ENCODE measurements at places on chromosomes 4 and X.
A peak's percentile ranks its signal among the peaks of the same experiment; 100 is the strongest.

- no peak for DNase-seq
Measured at GRCh38 chr4:133775881-133776280, 425.7 kb downstream of the PABPC4L start.

DNA sequence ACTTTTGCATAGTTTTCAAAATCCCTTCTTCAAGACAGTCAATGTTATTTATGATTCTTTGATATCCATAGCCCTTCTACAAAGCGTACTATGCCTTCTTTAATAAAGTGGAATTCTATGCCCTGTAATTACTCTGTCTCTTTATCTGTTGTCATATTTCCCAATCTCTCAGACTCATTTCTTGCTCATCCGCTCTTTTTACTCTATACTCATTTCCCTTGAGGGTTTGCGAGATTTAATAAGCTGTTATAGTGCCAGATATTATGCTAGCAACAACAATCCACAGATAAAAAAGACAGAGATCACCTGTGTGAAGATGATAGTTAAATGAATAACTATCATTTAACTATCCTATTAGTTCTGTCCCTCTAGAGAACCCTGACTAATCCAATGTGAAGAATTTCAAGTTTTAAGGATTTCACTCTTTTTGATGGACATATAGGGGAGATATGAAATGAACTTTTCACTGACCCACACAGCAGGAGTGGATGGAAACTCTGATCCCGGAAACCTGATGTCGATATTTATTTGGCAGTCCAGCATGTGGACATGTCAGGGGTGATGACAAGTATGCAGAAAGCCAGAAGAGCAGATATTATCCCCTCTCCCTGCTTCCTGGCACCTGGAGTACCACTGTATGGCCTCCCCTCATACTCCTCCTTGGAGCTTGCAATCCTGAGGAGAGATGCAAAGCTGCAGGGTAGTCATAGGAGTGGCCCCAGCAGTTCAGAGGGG, 49.7 kb downstream of the TMEM156 start:
- DNase-seq: no peak

- no peak for DNase-seq
Measured at GRCh38 chrX:155755706-155756337, 125.3 kb upstream of the VAMP7 start.

DNA sequence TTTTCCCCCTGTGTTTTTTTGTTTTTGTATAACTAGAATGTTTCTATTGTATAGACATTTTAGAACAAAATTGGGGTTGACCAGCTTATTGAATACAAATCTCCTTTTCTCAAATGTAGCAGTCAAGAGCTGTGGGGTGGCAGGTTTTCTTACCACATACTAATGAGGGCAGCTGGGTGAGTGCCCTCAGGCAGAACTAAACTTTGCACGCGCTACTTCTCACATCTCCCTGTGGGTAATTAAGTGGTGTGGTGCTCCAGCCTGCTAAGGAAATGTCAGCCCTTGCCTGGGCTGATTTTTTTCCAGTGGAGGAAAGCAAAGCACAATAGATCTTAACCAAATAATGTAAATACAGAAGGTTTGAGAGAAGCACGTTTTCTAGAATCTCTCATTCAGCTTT, 717.6 kb upstream of the TENM3 start:
- DNase-seq: no peak

DNA sequence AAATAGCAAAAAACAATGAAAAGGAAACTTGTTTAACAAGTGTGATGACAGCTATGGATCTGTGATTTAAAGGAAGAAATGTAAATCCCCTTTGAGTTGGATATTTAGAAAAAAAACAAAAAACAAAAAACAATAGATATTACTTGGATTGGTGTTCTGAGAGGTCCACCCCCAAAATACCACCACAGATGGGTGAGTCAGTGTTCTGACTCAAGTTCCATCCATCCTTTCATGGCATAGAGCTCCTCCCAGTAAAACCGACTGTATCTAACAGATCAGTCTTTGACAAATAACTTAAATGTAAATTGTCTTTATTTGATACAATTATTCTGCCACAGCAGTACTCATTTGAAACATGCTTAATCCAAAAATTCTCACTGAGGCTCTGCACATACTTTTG, 27.4 kb downstream of the TMPRSS11B start:
- DNase-seq: no peak

DNA sequence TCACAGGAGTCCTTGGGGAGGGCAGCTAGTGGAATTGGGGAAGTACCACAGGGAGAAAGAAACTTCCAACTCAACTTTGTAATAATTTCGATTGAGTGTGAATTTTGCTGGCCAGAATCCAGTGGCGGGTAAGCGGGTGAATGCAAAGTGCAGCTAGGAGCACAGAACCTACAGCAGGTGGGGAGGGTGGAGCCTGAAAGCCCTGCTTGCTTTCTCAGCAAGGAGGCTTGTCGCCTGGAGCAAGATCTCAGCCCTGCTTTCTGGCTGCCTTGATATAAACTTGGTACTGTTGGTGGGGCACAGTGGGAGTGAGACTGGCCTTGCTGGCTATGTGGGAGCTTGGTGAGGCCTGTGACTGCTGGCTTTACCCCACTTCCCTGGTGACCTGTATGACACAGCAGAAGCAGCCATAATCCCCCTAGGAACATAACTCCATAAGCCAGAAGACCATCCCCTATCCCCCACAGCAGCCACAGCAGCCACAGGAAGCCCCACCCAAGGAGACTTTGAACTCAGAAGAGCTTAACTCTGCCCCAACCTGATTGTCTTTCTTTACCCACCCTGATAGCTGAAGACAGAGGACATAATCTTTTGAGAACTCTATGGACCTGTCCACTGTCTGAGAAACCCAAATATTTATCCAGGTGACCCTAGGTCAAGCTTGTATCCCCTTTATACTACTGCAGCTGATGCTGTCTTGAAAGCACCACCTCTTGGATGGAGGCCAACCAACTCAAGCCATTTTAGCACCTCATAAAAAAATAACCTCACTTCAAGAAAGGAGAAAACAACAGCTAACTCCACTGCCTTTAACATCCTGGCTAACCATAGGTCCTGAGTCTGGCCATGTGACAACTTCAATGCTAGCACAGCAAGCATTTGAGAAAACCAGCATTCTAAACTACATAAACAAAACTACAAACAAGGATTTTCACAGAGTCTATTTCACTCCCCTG, 87.2 kb upstream of the PDE5A start:
- DNase-seq: no peak

- DNase-seq: no peak
Measured at GRCh38 chr4:107258359-107258758, 222.2 kb upstream of the DKK2 start.

GRCh38 chr4:126419266-126419665, 1104.5 kb downstream of the FAT4 start:
- no peak for DNase-seq

DNA sequence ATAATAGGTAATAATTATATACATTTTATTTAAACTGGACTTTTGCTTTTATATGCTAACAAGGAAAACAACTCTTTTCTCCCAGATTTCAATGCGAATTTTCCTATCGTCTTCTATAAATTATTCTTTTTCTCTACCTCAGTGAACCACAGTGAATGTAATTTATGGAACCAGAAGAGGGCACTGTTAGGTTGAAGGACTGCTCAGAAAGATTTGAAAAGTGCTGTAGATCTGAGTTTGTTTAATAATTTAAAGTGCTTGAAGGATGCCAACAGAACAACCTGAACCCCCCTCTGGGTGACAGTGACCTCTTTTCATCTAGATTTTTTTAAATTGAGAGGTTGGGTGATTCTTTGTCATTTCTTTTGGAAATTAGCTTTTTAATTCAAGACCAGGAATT, 54.9 kb downstream of the PHOX2B start:
- DNase-seq: no peak

DNA sequence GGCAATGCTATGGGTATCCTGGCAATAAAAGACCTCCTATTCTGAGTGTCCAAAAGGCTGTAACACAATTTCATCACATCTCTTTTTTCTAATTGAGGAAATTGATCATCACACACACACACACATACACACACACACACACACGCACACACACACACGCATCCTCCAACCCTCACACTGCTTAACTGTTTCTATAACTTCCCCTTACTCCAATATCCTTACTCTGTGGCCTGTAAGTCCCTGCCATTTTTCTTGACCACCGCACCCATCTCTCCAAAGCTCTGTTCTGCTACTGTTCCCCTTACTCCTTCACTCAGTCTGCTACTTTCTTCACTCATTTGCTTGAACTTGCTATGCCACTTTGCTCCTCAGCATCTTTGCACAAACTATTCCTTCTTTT, 115.6 kb downstream of the AMELX start:
- no peak for DNase-seq

DNA sequence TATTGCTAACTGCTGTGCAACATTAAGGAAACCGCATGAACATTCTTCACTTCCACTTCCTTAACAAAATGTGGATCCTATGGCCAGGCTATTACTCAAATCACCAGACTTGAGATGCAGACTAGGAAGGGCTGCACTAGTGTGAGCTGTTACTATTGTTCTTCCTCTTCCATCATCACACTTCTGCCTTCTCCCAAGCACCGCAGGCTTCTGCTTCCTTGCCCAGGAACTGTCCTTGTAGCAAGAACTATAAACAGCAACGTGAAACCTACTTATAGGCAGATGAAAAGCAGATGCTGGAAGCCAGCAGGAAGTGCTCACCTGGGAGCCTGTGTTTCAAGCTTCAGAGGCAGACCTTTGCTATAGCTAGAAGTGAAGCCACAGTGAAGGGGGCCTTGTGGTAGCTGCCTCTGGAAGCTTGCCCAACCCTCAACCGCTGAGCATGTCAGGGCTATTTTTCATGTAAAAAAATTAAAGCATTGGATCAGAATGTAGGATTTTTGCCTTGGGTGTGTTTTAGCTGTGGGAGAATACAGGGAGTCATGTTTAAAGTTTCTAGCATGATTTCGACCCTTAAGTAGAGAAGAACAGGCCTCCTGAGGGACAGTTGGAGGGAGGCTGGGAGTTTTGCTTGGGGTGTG, 43.9 kb downstream of the CLNK start:
- DNase-seq: no peak

DNA sequence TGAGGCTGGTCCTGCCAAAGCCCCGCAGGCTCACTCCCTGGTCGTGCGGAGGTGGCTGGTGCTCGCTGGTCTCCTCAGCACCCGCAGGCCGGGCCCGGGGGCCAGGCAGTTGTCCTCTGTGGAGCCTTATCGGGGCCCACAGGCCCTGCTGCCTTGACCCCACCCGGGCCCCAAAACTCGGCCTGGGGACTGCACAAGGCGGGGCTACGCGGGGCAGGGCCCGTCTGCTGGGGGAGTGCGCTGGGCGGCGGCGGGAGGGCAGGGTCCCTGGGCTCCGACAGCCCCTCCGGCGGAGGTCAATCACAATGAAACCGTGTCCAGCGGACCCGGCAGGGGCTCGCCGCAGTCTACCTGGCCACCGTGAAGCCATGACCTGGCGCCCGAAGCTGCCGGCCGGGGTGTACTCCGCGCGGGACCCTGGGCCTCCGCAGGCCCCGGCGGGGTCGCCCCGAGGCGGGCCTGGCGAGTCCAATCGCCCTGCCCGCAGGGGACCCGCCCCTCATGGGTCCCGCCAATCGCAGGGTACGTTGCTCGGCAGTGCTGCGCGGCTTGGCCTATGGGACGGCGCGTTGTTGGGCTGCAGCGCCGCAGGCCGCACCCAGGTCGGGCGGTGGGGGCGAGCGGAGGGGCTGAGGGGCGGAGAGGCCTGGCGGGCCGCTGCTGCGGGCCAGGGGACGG, at the start of gene ADD1:
TSS of gene ADD1 (plus strand) at position 582 of the 678 bp plus-strand sequence. CDS start 32,072 bp downstream, outside the sequence.
- DNase-seq: peak; percentile 98

DNA sequence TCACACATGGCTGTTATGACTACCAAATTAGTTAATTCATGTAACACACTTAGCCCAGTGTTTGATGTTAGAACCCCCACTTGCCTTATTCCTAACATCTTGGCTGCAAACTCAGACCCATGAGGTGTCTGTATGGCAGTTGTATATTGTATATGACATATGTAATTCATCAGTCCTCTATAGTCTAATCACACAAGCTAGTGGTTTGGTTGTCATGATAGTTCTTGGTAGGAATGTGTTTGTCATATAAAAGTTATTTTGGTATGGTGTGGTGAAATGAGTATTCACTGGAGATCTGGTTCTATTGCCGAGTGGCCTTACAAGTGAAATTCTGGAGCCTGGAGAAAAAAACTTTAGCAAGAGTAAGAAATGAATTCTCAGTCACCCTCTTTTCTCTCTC, 149.2 kb downstream of the AWAT2 start:
- DNase-seq: no peak

Data from C1 segment of cervical spinal cord (tissue), 14 donors.